ENCODE measurements at places on chromosomes 5 and 9.

DNA sequence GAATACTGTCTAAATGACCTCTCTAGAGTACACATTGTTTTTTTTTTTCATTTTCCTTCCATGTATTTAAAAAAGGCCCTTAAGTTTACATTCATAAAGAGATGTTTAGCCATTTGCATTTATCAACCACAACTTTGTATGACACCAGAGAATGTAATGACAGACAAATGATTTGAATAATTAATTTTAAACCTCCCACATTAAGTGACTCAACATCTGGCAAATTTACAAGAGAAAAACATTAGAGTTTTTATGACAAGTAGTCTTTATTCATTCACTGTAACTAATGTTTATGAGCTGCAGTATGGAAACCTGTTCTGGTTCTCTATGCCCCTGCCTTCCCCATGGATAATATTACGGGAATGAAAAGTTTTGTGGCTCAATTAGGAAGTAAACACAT is 1093.8 kb upstream of the CDH9 start:
- DNase-seq, result no peak

DNA sequence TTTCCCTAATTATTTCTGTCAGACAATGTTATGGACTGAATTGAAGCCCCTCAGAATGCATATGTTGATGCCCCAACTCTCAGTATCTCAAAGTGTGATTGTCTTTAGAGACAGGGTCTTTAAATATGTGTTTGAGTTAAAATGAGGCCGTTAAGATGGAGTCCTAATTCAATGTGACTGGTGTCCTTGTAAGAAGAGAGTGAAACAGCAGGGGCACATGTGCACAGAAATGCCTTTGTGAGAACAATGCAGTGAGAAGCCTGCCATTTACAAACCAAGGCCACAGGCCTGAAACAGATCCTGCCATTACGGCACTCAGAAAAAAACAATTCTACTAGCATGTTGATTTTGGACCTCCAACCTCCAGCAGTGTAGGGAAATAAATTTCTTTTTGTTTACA is 483.0 kb upstream of the DMAC1 start:
- no peak for DNase-seq

GRCh38 chr9:27715651-27716050 is 142.4 kb upstream of the C9orf72 start:
- DNase-seq, result no peak

DNA sequence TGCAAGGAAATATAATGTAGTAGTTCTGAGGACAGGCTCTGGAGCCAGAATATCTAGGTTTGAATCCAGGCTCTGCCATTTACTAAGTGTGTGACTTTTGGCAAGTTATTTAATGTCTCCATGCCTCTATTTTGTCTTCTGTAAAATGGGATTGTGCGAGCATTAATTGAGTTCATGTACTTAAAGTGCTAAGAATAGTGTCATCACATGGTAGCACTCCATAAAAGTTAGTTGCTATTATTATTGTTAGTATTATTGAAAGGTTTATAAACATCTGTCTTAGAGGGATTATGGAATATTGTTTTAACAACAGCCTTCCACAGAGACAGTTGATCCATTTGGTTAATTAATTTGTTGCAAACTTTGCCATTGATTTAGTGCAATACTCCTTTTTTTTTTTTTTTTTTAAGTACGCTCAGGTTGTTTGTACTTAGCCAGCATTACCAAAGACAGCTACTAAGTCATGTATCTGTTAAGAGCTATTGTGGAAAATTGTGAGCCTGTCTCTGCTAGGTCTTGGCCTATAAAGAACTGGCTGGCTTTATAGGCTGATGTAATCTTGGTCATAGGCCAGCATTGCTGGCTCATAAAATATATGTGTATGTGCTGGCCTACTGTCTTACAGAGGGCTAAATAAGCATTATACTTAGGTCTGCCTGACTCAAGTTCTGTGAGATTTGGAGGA is 174.7 kb downstream of the WDR70 start:
- no peak for DNase-seq

DNA sequence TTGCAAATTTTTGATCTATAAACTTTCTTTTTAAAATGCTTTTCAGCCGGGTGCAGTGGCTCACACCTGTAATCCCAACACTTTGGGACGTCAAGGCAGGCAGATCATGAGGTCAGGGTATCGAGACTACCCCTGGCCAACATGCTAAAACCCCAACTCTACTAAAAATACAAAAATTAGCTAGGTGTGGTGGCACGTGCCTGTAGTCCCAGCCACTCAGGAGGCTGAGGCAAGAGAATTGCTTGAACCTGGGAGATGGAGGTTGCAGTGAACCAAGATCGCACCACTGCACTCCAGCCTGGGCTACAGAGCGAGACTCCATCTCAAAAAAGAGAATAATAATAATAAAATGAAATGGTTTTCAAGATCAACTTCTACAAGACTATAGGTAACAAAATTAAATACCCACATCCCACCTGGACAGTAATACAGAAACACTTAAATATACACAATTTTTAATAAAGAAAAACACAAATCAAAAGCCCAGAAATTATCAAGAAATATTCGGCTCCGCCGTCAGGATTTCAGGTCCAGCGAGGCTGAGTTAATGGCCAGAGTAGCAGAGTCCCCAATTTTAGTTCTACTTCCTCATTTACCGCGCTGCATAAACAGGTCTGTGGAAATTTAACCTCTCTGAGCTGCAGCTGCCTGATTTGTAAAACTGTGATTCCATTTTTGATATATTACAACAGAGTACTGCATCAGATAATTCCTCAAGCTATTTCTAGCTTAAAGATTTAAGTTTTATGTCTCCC is 4.0 kb downstream of the TUT7 start:
- no peak for DNase-seq

DNA sequence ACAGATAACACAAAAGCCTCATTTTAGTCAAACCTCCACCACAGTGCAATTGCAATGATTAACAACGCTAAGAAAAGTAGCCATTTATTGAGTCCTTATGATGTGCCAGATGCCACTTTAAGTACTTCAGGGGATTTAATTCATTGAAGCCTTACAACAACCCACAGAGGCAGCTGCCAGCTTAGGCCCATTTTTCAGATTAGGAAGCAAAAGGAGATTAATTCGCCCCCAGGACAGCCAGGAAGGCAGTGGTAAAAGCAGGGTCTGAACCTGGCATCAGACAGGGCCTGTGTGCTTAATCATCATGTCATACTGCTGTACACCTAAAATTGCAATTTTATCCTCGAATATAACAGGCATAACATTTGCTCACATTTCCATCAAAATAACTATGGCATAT is 23.9 kb downstream of the MED27 start:
- no peak for DNase-seq

DNA sequence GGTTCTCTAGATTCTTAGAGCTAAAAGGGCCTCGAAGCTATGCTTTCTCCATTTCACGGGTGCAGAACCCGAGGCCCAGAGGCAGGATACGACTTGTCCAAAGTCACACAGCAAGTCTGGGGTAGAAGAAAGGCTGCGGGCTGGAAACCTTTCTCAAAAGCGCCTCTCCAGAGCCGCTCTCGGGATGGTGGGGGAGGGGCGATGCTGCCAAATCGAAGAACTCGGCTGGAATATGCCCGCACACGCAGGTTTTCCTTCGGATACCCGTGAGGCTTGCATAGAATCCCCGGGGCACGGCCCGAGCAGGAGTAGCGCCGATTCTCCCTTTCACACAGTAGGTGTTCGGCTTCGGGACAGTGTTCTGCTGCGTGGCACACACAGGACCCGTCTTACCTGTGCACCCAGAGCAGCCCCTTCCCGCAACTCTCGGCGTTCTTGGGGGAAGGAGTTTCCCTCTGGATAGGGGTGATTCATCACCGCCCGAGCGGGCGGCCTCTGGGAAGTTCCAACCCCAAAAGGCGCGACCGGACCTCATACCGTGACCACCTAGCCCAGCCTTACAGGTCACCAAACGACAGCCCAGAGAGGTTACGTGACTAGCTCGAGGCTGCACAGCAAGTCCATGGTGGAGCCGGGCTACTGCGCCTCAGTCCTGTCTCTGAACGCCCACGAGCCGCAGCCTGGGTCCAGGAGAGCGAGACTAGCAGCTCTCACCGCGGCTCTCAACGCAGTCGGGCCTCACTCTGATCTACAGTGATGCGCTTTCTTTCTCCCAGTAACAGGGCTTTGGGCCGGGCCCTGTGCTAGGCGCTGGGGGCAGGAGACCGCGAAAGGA is 4.1 kb downstream of the PAX5 start:
- DNase-seq, result no peak

GRCh38 chr5:375921-376798 is 54.6 kb downstream of the AHRR start:
- peak; percentile 66 for DNase-seq

DNA sequence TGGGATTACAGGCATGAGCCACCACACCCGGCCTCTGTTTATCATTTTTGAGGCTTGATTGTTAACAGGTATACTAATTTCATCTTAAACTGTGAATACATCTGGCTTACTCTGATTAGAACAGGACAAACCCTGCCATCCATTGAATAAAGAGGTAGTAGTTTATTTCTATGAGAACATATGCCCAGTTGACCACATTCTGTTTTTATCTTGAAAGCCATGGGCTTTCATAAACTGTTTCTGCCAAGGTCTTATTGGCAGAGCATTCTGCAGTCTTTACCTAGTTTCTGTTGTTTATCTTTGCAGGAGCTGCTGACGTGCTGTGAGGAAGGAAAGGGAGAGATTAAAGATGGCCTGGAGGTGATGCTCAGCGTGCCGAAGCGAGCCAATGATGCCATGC is 184.9 kb upstream of the OTULINL start:
- no peak for DNase-seq

DNA sequence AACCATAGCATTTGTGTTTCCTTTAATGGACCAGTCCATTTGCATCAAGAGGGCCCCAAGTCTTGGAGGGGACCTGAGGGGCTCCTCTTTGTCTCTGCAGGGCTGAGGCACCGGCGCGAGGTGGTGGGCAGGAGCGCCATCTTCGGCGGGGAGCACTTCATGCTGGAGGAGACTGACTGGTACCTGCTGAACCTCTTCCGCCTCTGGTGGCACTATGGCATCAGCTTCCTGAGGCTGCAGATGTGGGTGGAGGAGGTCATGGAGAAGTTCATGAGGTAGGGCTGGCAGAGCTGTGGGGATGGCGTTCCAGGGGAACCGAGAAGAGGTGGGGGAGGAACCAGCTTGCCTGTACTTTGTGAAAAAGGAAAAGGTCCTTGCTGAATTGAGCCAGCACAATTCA is 6.1 kb downstream of the PCYOX1L start:
- DNase-seq, result no peak

- DNase-seq, result no peak
Measured at GRCh38 chr5:141434006-141434405, 3.7 kb downstream of the PCDHGA12 start.

GRCh38 chr5:163407034-163407655 is 30.2 kb upstream of the CCNG1 start:
- no peak for DNase-seq

DNA sequence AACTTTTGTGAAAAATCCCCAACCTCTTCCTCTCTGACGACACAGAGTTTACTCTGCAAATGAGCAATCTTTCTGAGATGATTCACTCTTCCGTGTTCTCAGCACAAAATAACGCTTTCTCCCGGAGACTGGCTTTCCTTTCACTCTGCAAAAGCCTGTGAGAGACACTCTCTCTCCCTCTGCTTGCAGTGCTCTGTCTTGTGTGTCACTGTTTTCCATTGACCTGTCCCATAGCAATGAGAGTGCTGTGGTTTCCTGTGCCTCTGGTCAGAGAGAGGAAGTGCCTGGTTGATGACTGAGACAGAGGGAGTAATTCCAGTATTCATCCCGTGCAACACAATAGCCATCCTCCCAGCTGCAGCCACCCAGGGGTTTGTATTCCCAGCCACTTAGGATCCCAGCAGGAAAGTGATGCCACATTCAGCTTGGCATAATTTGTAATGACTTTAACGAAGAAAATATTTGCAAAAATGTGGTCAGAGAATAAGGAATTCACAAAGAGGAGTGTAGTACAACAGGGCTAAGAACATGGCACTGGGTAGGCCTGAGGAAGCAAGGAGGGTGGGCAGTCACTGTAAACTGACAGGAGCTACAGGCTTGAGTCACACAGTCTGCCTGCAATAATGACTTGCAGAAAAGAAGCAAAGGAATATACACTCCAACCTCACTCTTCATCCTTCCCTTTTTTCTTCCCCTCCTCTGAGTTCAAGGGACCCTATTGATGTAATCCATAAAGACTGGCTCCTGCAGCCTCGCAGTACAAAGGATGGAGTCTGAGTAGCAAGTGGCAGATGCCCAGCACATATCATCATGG is 463.5 kb upstream of the RGMB start:
- peak; percentile 61 for DNase-seq

DNA sequence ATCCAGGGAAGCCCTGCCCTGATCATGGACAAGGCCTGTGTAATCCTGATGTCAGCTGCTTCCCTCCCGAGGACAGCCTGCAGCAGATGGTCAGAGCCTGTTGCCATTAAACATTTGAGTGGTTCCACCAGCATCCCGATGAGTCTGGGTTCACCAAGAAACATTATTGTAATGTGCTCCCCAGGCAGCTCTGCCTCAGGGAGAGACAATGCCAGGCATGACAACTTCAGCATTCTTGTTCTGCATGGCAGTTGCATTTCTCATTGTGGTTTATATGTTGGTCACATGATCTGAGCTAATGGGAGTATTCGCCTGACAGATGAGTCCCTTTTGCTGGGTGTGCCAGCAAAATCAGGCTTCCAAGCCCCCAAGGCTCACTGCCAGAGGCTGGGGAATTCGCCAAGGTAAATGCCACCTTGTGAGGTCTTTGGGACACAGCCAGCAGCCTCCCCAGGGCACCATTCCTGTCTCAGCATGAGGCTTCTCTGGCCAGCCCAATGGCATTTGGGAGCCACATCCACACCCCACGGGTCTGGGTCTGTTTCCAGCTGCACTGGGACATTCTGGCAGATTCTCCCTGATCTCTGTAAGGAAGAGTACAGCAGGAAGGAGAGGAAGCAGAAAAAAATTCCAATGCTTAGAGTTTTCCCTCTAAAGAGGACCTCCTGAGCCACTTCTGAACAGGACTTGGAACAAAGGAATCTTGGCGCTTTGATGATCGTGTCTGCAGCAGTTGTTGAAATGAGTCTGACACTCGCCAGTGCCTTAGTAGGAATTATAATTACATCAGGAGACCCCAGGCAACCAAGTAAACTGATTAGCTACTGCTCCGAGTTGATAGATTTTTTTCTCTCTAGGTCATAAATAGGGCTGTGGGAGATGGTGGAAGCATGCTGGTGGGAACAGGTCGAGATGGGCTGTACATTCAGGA is 18.7 kb downstream of the KCNIP1 start:
- DNase-seq, result no peak

GRCh38 chr9:86924206-86924605 is 23.1 kb downstream of the GAS1 start:
- no peak for DNase-seq

GRCh38 chr5:170474489-170475274 is 29.1 kb upstream of the KCNIP1 start:
- DNase-seq, result no peak

GRCh38 chr9:19799784-19800183 is 10.9 kb upstream of the SLC24A2 start:
- DNase-seq, result no peak

- no peak for DNase-seq
Measured at GRCh38 chr9:110016340-110016739, 191.6 kb downstream of the C9orf152 start.

- DNase-seq, result no peak
Measured at GRCh38 chr5:149151717-149152116, 10.4 kb downstream of the ABLIM3 start.

- DNase-seq, result no peak
Measured at GRCh38 chr5:96645091-96645490, 17.1 kb upstream of the CAST start.
